Caki2 (cell line): ENCODE measurements at places on chromosomes 13 and 19.

GRCh38 chr13:67841071-67841470 is 610.9 kb upstream of the PCDH9 start:
- DNase-seq, result no peak

DNA sequence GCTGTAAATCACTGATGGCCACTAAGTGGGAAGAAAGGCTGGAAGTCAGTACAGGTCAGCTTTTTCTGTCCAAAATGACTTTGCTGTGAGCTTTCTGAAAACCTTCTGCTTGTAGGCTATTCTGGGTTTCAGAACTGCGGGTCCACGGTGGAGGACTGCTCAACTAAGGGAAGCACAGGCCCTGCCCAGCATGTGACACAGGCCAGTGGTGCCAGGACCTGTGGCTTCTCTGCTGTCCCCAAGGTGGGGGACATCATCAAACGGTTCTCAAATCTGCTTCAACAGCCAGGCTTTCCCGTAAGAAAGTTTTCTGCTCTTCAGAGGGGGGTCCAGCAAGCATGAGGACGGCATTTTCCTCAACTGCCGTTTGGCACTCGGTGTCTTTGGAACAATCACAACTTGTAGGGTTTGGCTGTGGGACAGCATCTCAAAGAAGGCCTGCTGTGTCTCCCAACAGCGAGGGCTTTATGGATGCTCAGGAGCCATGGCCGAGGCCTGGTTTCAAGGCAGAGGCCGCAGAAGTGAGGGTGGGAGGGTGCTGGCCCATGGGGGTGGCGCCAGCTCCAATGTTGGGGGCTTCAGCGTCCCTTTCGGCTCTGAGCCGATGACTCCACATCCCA is 3.8 kb downstream of the SGTA start:
- DNase-seq, result no peak

- DNase-seq, result peak; percentile 69
Observed at GRCh38 chr13:38686577-38687245, at the start of gene FREM2. FREM2 (plus strand) TSS chr13:38687077; CDS start chr13:38687345, 268 bp downstream.

- DNase-seq, result no peak
Observed at GRCh38 chr13:44622261-44622660, 46.1 kb upstream of the TSC22D1 start.
